ENCODE measurements at places on chromosomes 5 and 9.

GRCh38 chr5:151903243-151903653 lies 21.4 kb downstream of the GLRA1 start:
- peak; percentile 25 for DNase-seq

GRCh38 chr9:75878488-75878860 lies 12.0 kb upstream of the PCSK5 start:
- no peak for DNase-seq

- DNase-seq: peak; percentile 2
These were observed 353.5 kb downstream of the FBXL17 start for GRCh38 chr5:108028412-108028811.

DNA sequence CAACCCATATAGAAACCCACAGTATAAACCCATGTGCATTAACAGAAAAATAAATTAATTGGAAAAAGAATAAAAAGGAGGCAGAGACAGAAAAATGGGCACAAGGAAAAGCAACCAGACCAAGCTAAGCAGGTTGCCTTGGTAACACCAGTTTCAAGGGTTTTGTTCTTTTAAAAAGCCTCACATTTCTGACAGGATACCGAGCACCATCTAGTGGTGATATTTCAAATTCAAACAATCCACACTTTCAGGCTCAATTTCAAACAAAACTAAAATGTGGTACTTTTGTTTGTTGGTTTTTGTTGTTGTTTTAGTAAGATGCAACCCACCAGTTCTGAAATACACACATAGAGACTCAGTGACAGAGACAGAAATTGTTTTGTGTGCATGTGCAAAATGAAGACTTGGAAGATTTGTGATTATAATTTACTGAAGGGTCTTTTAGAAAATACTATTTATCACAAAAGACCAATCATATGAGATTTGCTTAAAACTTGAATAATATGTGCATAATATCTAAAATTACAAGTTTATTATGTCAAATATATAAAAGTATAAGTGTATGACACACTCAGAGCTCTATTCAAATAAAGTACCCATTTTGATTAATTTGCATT lies 318.2 kb downstream of the SLCO4C1 start:
- no peak for DNase-seq

GRCh38 chr5:69431424-69432303 lies 16.7 kb downstream of the MARVELD2 start:
- DNase-seq: no peak

DNA sequence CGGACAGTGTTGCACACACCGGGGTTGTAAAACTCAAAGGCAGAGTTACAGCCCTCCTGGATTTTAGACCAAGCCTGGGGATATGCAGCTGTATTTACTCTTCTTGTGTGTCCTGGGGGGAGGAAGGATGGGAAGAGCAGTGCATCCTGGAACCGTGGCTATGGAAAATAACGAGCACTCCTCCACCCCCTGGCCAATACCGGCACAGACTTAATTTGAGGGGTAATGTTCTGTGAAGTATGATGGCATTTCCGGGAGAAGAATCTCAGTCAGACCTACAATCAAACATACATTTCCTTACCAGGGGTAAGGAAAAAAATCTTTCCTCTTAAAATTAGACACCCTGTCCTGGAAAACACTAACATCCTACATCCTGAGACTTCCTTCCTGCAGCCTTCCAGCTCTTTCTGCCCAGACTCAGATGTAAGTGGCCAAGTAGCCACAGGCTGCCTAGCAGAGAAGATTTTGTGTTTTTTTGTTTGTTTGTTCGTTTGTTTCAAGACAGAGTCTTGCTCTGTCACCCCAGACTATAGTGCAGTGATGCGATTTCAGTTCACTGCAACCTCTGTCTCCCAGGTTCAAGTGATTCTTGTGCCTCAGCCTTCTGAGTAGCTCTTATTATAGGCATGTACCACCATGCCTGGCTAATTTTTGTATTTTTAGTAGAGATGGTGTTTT lies 11.0 kb upstream of the ERMP1 start:
- DNase-seq: peak; percentile 58

DNA sequence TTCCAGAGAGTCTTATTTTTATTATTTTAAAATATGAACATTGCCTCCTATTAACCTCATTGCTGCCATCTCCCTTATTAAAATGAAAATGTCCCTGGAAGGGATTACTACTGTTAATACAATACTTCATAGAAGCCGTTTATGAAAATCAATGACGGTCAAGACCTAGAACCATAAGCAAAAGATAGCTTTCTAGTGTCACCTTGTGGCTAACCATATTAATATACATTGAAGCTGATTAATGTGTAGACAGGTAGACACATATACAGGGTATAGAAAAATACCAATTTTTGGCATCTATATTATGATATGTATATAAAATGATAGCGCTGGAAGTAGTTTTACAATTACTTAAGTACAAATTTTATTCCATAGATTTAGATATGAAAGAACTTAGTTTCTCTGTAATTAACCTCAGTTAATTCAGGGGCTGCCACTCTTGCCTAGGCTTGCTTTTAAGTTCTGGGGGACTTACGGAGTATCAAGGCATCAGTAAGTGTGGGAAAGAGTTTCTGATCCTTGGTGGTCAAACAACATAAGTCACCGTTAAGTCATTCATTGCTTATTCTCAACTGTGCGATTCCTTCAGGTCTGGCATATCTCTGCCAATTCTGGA lies 2.5 kb upstream of the YTHDC2 start:
- no peak for DNase-seq

- no peak for DNase-seq
These were observed 10.2 kb downstream of the SLC6A18 start for GRCh38 chr5:1235379-1235778.

DNA sequence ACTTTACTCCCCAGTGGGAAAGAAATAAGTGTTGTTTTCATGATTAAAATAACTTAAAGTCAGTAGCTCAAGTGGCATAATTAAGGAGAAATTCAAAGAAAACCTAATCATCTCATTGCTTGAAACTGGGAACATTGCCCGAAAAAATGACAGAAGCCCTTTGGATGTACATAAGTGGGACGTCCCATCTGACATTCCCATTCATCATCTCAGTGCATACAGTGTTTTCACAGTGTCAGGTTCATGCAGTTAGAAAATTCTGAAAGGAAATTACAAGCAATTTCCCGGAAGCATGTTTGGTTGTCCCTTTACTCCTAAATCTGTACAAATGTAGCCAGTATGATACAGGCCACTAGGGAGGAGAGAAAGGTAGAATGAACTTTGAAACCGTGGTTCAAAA lies 95.6 kb downstream of the ADAMTS16 start:
- no peak for DNase-seq

DNA sequence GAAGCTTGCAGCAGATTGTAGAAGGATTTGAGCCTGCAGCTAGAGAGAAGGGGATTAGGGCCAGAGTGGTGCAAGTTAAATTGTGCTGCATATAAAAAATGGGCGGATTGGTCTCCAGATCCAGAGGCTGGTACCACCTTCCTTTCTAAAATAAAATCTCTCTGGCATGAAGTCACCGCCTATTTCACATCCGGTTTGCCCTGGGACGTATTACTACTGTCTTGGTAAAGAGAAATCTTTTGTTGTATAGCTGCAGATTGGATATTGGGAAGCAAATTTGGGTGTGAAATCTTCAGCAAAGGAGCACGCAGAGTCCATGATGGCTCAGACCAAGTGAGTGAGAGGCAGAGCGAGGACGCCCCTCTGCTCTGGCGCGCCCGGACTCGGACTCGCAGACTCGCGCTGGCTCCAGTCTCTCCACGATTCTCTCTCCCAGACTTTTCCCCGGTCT lies at the start of gene GABRA1:
TSS of gene GABRA1 (plus strand) at position 180 of the 451 bp plus-strand sequence. CDS start 2,691 bp downstream, outside the sequence.
- DNase-seq: no peak

GRCh38 chr9:124137944-124138335 lies 119.8 kb upstream of the NEK6 start:
- no peak for DNase-seq

GRCh38 chr5:53962306-53962705 lies 348.1 kb downstream of the ARL15 start:
- DNase-seq: no peak

GRCh38 chr9:136225748-136226679 lies 19.6 kb downstream of the QSOX2 start:
- DNase-seq: no peak

- DNase-seq: no peak
These were observed 2104.1 kb upstream of the ACO1 start for GRCh38 chr9:30280229-30280900.

GRCh38 chr5:140381972-140382371 lies 19.7 kb upstream of the ANKHD1 start:
- no peak for DNase-seq

DNA sequence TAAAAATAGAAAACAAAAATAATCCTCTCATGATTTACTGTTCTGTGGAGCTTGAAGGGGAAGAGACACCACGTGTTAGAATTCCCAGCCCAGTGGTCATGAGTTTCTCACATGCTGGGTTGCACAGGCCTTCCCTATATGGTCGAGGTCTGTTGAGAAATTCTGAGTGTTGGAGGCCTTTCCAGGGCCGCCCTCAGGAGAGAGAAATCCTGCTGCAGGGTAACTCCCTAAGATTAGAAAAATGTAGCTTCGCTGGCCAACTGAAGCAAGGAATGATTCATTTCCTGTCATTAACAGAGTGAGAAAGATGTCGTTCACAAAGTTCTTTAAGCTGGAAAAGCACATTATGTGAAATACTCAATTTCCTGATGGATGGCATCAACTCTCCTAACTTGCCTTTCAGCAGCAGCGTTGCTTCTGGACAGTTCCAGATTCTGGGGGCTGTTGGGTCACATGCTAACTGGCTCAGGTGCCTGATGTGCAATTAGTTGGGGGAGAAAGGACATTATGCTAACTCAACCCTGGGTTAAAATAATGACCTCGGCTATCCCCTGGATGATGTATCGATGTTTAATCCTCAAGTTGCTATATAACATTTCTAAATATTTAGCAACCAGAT lies 104.8 kb upstream of the CD180 start:
- DNase-seq: no peak

GRCh38 chr9:124454296-124454695 lies 4.0 kb downstream of the ADGRD2 start:
- DNase-seq: no peak

DNA sequence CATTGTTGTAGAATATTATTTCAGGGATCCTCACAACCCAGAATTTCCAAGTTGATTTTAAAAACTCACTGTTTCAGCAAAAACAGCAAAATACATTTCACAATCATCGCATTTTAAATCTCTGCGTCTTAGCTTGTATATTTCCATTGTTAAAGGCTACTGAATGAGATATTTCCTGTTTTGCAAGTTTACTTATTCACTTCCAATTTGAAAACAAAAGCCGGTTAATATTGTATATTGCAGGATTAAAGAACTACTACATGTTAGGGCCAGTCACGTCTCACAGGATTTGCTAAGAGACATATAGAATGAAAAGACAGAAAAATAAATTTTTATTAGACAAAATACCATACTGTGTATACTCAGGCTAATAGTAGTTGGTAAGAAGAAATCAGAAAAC lies 395.9 kb upstream of the CDH9 start:
- no peak for DNase-seq

- no peak for DNase-seq
These were observed 105.1 kb downstream of the DEPDC1B start for GRCh38 chr5:60594715-60595477.

DNA sequence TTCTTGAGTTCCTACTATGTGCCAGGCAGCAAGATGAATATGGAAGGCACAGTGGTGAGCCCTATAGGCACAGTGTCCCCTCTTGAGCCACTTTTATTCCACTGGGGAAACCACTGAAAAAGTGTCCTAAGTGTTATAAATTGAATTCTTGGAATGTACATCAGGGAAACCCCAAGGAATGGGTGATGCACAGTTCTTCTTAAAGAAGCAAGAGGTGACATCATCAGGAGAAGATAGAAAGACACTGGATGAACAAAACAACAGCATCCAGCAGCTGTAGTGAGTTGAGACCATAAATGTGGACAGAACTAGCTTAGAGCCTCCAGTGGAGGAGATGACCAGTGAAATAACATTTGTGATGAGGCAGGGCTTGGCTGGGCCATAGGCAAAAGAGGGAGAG lies 199.2 kb upstream of the ANKRD55 start:
- no peak for DNase-seq

GRCh38 chr9:131279863-131280570 lies 3.7 kb upstream of the FAM78A start:
- no peak for DNase-seq

GRCh38 chr5:149498724-149499336 lies 52.4 kb downstream of the CSNK1A1 start:
- DNase-seq: no peak

- no peak for DNase-seq
These were observed 28.8 kb downstream of the C5orf58 start for GRCh38 chr5:170261528-170262043.

GRCh38 chr9:132369421-132369820 lies 14.6 kb upstream of the SETX start:
- no peak for DNase-seq

- no peak for DNase-seq
These were observed 119.8 kb downstream of the TENT4A start for GRCh38 chr5:6832994-6833393.

- DNase-seq: no peak
These were observed 214.4 kb downstream of the NXNL2 start for GRCh38 chr9:88749420-88749819.

- DNase-seq: no peak
These were observed 79.3 kb upstream of the SPEF2 start for GRCh38 chr5:35538198-35538931.

GRCh38 chr5:17054911-17055310 lies 118.8 kb upstream of the MYO10 start:
- DNase-seq: no peak

DNA sequence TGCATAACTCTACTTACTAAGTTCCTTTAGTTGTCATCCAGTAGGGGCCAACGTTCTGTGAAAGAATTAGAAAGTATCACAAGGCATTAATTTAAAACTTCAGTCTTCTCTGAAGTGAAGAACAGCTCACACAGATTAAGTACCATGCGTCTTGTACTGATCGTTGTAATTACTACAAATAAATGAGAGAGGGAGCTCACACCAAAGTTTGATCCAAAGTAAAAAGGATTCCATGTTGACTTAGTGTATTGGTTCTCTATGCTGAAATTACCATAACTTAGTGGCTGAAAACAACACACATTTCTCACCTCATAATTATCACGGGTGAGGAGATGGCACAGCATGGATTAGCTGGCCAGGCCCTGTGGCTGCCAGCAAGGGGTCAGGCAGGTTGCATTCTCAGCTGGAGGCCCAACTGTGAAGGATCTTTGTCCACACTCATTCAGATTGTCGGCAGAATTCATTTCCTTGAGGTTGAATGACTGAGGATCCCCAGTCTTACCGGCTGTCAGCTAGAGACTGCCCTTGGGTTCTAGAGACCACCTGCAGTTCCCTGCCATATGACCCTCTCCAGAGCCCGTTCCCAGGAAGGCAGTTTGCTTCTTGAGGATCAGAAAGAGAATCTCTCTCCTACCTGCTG lies 169.1 kb downstream of the YTHDC2 start:
- DNase-seq: no peak

- no peak for DNase-seq
These were observed 10.4 kb upstream of the MLLT3 start for GRCh38 chr9:20632705-20633104.

GRCh38 chr5:147690595-147690994 lies 91.9 kb downstream of the JAKMIP2 start:
- DNase-seq: no peak
